NCI-H1417 treated with DMSO at 0.1 percent for 48 hours (cell line): ENCODE measurements at places on chromosomes 11 and 22.

DNA sequence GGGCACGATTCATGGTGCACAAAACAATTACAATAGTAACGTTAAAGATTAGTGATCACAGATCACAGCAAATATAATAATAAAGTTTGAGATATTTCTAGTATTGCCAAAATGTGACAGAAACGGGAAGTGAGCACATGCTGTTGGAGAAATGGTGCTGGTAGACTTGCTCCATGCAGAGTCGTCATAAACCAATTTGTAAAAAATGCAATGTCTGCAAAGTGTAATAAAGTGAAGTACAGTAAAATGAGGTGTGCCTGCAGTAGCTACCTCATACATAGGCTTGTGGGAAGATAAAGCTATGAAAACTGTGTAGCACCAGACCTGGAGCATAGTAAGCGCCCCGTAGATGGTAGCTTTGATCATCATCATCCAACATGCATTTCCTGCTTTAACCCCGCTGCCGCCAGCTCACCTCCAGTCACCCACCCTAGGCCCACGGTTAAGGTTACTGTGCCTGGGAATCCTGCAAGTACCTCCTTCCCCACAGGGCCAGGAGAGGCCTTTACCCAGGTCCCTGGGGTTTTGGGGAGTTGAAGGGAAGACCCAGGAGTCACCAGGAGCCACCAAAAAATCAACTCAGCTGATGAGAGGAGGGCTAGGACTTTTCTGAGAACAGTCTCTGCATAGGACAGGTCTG lies 59.2 kb downstream of the MYO7A start:
- no peak for DNase-seq

- DNase-seq, result no peak
Observed at GRCh38 chr11:104844451-104844850, 53.8 kb downstream of the CASP12 start.

DNA sequence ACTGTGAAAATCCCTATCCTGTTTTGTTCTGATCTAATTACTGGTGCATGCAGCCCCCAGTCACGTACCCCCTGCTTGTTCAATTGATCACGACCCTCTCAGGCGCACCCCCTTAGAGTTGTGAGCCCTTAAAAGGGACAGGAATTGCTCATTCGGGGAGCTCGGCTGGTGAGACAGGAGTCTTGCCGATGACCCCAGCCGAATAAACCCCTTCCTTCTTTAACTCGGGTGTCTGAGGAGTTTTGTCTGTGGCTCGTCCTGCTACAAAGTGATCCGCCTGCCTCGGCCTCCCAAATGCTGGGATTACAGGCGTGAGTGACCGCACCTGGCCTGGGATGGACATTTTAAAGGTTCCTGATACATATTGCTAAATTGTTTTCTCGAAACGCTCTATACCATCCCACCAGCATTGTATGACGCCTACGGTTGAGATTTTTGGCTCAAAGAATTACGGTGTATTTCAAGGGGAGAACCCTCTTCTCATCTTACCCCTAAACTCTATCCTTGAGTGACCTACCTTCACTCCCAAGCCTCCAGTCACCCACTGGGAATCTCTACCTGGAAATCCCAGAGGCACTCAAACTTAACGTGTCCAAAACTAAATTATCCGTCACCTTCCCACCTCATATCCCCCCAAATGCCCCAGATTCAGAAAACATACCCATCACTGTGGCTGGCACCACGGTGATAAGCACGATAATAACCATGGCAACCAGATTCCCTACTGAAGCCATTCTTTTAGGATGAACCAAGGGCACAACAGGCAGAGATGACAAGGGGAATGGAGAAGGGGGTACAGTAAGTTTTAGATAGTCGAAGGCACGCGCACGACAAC lies 789 bp upstream of the POLA2 start:
- DNase-seq, result no peak

- DNase-seq, result no peak
Observed at GRCh38 chr11:12234221-12234620, 123.8 kb downstream of the MICAL2 start.

- DNase-seq, result no peak
Observed at GRCh38 chr11:94735907-94736306, 32.2 kb upstream of the AMOTL1 start.

- DNase-seq, result no peak
Observed at GRCh38 chr11:28849053-28849452, 740.9 kb downstream of the METTL15 start.

GRCh38 chr22:41327124-41327523 lies 25.8 kb downstream of the ZC3H7B start:
- no peak for DNase-seq

- DNase-seq, result no peak
Observed at GRCh38 chr22:23285734-23286133, 105.4 kb downstream of the BCR start.

- DNase-seq, result no peak
Observed at GRCh38 chr11:112163875-112164685, at the start of gene IL18. Gene IL18 (minus strand): TSS chr11:112164094. CDS start chr11:112155053, 9,041 bp downstream.

GRCh38 chr11:78397398-78397797 lies 20.2 kb downstream of the GAB2 start:
- DNase-seq, result no peak

DNA sequence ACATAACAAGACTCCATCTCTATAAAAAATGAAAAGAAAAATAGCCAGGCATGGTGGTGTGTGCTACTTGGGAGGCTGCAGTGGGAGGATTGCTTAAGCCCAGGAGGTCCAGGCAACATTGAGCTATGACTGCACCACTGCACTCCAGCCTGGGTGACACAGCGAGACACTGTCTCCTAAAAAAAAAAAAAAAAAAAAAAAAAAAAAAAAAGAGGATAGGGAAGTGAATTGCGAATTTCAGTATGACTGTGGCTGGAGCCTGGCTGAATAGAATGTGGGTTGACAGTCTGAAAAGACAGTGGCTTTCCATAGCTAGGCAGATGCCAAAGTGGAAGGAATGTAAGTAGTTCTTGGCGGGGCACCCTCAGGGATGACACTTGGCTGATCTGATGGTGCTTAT lies 6.4 kb upstream of the LDHAL6A start:
- no peak for DNase-seq
